BJ (cell line): ENCODE measurements at places on chromosomes 2 and 18.

DNA sequence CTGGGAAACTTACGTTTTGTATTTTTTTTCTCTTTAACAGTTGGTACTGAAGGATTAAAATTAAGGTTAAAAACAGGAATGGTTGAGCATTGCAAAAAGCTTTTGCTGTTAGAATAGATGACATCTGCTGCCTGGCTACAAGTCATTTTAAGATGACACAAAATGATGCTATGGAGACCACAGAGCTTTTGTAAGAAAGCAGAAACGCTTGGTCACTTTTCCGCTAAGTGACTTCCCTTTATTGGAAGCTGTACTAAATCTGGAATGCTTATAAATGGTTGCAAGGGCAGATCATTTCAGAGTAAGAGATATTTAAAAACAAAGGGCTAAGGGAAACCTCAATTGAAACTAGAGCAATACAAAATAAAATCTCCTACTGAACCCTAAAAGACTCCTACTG, 544.0 kb downstream of the STK39 start:
- no peak for DNase-seq

GRCh38 chr2:237270520-237270919, 143.4 kb downstream of the COL6A3 start:
- DNase-seq, result no peak

GRCh38 chr18:57435846-57436190, 644 bp downstream of the ONECUT2 start:
- DNase-seq, result no peak

DNA sequence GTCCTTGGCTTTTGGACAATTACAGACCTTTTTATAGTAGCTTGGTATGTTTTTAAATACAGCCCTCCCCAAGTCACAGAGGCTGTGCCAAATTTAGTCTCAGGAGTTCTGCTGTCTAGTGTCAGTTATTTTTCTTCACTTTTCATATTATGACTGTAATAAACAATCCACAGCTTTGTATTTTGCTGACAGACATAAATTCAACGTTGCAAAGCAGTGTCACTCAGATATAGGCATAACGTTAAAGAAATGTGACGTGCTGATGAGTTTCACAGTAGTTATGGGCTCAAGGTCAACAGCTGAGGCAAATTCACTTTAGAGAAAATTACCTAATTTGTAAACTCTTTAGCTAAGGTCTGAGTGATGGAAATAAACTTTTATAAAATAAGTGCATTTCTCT, 151.6 kb downstream of the SATB2 start:
- no peak for DNase-seq

GRCh38 chr2:71082402-71083252, 14.2 kb downstream of the NAGK start:
- DNase-seq, result no peak

- no peak for DNase-seq
Measured at GRCh38 chr2:65700004-65700651, 267.7 kb upstream of the SPRED2 start.

- DNase-seq, result no peak
Measured at GRCh38 chr2:240199133-240199870, 58.8 kb upstream of the OTOS start.

DNA sequence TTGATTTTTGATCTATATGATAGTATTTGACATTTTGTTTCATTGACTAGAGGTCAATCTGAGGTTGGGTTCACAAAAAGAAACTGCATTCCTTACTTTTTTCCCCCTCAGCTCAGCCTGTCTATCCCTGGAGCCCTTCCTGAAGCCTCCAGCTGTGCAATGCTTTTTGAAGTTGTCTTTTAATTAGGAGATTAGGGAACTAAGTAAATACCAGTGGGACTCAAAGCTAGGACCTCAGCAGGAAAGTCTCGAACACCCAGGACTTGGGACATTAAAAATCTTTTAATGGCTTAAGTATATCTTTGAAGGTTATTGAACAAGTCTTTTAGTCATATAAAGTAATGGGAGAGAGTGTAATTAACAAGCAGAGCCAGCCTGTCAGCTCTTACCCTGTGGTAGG, 220.2 kb downstream of the PDE11A start:
- DNase-seq, result no peak

DNA sequence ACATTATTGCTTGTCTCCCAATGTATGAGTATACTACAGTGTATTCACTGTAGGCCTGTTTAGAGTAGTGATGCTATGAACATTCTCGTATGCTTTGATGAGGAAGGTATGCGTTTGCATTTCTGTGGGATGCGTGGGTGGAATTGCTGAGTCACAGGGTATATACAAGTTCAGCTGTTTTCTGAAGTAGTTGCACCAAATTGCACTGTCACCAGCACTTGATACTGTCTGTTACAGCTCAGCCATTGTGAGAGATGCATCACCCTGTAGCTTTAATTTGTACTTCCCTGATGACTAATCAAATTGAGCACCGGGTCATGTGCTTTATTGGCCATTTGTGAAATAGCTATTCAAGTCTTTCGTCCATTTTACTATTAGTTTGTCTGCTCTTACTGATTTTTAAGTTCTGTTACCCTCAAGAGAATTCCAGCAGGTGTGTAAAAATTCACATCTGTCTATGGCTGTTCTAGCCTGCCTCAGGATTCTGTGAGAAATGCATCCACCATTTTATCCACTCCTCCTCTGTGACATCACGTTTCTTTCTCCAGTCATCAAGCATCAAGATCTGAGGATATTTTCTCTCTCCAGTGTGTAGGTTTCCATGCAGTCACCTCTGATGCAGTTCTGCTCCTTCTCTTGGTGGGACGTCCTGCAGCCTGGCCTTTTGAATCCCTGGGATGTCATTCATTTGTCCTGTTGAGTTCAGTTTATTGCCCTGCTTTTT, 72.5 kb downstream of the DGKD start:
- no peak for DNase-seq

- no peak for DNase-seq
Measured at GRCh38 chr2:165268754-165269153, 29.5 kb downstream of the SCN2A start.

DNA sequence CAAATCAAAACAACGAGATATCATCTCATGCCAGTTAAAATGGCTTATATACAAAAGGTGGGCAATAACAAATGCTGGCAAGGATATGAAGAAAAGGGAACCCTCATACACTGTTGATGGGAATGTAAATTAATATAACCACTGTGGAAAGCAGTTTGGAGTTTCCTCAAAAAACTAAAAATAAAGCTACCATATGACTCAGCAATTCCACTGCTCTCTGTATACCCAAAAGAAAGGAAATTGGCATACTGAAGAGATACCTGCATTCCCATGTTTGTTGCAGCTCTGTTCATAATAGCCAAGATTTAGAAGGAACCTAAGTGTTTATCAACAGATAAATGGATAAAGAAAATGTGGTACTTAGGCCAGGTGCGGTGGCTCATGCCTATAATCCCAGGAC, 124.8 kb downstream of the MSTN start:
- no peak for DNase-seq

DNA sequence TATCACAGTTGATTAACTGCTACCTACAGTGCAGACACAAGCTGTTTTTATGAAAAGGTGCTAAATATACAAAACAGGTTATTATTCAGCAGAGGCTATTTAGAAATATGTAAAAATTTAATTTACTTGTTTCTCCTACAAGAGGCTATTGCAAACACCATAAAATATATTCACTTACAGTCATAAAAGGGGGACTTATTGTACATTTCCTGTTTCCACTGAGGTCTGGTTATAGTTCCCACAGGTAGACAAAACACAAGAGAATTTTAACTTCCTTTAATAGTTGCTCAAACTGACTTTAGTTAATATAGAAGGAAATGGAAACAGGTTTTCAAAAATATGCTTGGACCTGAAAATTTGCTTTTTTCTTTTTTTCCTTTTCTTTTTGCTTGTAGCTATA, 40.0 kb upstream of the FRZB start:
- no peak for DNase-seq

- DNase-seq, result no peak
Measured at GRCh38 chr2:209523041-209523740, 99.3 kb downstream of the MAP2 start.

- no peak for DNase-seq
Measured at GRCh38 chr2:182090486-182090885, 104.8 kb downstream of the PPP1R1C start.

GRCh38 chr18:50886929-50887328, 8.0 kb downstream of the ME2 start:
- no peak for DNase-seq
